SK-N-SH (cell line): ENCODE measurements at places on chromosomes 16 and 17. TPM values are rescaled to one million over a fixed set of nuclear protein-coding genes. Genes with fewer than 3 reads are reported as not detected.

DNA sequence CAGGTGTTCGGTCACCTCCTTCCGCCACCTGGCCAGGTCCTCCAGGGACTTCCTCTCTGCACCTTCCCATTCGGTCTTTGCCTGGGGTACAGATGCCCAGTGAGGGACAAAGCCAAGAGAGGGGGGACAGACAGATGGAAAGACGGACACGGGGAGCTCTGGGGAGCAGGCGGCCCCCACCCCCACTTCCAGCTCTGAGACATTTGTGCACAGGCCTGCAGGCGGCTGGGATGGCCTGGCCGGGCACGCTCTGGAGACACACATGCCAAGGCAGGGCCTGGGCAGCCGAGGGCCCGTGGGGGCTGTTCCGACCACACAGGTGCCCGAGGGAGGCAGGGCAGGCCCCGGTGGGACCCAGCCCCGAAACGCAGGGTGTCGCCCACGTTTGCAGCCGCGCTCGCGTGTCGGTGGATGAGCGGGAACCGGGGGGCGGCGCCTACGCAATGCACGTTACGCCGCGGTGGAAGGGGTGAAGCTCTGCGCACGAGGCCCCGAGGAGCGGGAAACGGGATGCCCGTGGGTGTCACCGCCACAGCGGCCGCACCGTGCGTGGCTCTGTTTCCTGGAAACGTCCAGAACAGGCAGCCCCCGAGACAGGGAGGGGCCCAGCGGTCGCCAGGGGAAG lies 6.0 kb downstream of the PERCC1 start:
- no peaks in the 10 kb centered on the region for H3K27me3 ChIP-seq
- H3K36me3 ChIP-seq = no peaks in the 10 kb centered on the region
- no peaks in the 10 kb centered on the region for H3K4me1 ChIP-seq
- H3K4me3 ChIP-seq = no peak overlapping the region
- DNase-seq = no peak
- H3K27ac ChIP-seq = no peak overlapping the region

GRCh38 chr17:5047446-5047845 lies 12.2 kb upstream of the SLC52A1 start:
- no peak overlapping the region for H3K27ac ChIP-seq
- H3K4me3 ChIP-seq = no peak overlapping the region
- no peak for DNase-seq
- H3K4me1 ChIP-seq = no peaks in the 10 kb centered on the region

DNA sequence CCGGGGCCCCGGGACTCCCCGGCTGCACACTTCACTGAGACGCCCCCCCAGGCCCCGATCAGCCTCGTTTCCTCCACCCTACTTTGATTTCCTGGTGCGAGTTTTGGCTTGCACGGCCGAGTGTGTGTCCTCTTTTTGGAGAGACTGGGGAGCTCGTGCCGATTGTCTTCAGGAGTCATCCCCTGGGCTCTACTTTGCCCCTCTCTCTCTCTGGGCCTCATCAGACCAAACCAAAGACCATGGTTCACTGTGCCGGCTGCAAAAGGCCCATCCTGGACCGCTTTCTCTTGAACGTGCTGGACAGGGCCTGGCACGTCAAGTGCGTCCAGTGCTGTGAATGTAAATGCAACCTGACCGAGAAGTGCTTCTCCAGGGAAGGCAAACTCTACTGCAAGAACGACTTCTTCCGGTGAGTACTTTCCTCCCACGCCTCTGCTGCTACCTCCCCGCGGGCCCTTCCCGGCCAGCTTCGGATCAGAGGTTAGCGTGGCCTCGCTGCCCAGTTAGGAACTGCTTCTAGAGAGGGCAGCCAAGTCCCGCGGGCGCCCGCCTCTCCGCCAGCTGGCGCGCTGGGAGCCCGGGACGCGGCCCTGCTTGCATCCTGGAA lies 787 bp downstream of the LHX1 start:
- H3K27ac ChIP-seq = no peak overlapping the region
- no peak overlapping the region for H3K4me3 ChIP-seq
- H3K4me1 ChIP-seq = no peaks in the 10 kb centered on the region; the same call in 1 of the 2 replicates
- DNase-seq = peak; percentile 69
- peaks cover 99% of the 10 kb centered on the region for H3K27me3 ChIP-seq

DNA sequence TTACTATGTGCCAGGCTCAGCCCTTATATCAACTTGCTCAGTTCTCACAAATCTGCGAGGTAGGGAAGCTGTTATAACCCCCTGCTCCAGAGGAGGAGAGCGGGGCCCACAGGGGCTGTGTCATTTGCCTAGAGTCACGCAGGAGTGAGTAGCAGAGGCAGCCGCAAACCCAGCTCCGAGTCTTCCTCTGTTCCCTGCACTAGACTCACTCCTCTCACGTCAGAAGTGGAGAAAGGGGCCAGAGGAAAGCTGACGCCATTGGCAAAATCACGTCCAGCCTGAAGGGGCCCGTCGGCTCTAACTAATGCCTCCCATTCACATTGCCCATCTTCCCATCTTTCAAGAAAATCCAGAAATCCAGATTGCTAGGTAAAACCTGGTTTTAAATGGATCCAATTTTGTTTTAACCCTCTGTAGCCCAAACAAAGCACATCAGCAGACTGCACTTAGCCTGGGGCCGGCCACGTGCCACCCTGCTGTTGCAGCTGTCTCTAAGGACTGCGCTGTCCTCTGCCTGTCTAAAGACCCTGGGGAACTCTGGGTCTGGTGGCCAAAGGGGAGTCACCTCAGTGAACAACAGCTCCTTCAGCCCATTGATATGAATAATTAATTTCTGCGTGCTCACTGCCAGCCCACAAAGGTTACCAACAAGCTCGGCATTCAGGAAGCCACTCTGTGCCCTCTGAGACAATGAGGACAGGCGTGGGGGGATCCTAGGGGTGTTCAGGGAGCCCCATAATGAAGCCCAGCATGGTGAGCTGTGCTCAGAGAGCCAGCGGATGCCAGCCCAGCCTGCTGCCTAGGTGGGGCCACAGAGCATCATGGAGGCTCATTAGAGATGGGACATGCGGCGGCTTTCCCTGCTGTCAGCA lies 36.7 kb upstream of the ABR start:
- no peak overlapping the region for H3K4me3 ChIP-seq
- H3K36me3 ChIP-seq = no peaks in the 10 kb centered on the region
- DNase-seq = no peak
- no peak overlapping the region for H3K27ac ChIP-seq

- H3K4me1 ChIP-seq = no peaks in the 10 kb centered on the region
- H3K4me3 ChIP-seq = no peak overlapping the region
- no peaks in the 10 kb centered on the region for H3K27me3 ChIP-seq
- H3K27ac ChIP-seq = no peak overlapping the region
These were observed 13.3 kb upstream of the CD300LD start for GRCh38 chr17:74605361-74605760.

DNA sequence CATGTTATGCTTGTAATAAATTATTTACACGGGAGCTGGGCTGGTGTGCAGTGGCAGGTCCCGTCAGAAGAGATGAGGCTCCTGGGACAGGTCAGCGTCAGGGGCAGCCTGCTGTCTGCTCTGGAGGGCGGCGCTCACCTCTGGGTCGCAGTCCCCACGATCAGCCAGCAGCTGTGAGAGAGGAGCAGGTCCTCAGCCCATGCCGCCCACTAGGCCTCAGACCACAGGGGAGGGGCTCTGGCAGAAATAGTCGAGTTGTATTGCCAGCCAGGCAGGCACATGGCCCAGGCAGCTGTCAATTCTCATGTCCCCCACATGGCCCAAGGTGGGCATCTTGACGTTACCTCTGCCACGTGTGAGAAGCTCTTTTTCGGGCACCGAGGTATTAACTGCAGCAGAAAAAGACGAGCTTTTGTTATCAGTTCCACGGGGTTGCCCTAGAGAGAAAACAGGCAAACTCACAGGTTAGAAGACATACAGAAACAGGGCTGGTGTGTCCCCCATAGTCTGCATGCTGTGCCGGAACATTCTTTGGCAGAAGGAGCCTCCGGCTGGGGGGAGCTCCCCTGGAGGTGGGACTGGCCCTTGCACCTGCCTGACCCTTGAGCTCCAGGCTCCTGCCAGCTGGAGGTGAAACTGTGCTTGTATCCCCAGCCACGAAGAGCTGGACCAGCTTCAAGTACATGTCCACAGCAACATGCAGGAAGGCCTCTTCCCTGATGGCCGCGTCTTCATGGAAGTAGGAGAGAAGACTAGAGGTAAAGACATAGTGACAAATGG lies 17.4 kb downstream of the ZNF276 start:
- H3K36me3 ChIP-seq = peaks cover 50% of the 10 kb centered on the region
- DNase-seq = no peak
- no peak overlapping the region for H3K27ac ChIP-seq
- no peak overlapping the region for H3K4me3 ChIP-seq
- H3K4me1 ChIP-seq = no peaks in the 10 kb centered on the region; the same call in 1 of the 2 replicates
- H3K27me3 ChIP-seq = no peaks in the 10 kb centered on the region

DNA sequence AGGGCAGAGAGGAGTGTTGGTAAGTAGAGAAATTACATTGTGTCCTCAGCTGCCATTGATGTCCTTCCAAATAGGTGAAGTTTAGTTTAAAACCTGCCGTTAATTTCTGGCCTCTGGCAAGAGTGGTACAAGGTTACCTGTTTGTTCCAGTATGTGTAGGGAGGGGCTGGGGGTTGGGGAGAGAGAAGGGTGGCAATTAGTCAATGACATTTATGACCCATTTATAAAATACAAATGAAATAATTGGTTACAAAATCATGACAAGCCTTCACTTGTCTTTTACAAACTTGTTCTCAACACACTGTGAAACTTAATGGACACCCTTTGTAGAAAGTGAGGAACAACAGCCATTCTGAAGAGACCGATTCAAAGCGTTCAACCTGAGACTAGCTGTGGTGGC lies 281.0 kb downstream of the FTO start:
- H3K4me3 ChIP-seq = no peak overlapping the region
- no peak for DNase-seq
- H3K27me3 ChIP-seq = no peaks in the 10 kb centered on the region

DNA sequence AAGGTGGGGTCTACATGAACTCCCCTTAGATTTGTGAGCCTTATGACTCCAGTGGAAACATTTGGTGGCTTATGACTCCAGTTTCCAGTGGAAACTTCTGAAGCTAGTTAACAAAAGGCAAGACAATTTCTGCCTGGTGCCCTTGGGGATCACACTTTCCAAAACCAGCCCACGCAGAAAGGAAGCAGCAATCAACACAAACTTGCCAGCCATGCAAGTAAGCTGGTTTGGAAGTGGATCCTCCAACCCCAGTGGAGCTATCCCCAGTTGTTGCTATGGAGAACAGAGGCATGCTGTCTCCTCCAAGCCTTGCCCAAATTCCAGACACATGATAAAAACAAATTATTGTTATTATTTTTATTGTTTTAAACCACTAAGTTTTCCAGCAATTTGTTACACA lies 130.9 kb downstream of the CDH11 start:
- H3K36me3 ChIP-seq = peaks cover 97% of the 10 kb centered on the region
- no peak for DNase-seq
- no peak overlapping the region for H3K27ac ChIP-seq
- H3K4me3 ChIP-seq = no peak overlapping the region

DNA sequence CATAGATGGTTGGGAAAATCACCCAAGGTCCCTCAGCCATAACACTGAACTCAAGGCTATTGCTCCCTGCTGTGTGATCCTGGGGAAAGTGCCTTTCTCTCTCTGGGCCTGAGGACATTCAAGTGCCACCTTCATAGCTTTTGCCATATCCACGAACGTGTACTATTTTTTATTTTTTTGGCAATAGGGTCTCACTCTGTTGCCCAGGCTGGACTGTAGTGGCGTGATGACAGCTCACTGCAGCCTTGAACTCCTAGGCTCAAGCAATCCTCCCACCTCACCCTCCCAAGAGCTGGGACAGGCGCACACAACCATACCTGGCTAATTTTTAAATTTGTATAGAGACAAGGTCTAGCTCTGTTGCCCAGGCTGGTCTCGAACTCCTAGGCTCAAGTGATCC lies 10.6 kb downstream of the PLLP start:
- DNase-seq = no peak
- no peaks in the 10 kb centered on the region for H3K36me3 ChIP-seq
- H3K27ac ChIP-seq = no peak overlapping the region
- no peak overlapping the region for H3K4me3 ChIP-seq
- H3K27me3 ChIP-seq = no peaks in the 10 kb centered on the region

The CNGB1 gene
- 0.05 TPM in 1 of 2 replicates, not detected in the other for polyA plus RNA-seq

The TBC1D3B gene
- polyA plus RNA-seq = 2.0 and 3.7 TPM in 2 replicates

The RETREG3 gene
- polyA plus RNA-seq = 13.3 and 24.9 TPM in 2 replicates

The HELZ gene
- polyA plus RNA-seq = 4.3 and 5.8 TPM in 2 replicates

The CLEC18A gene
- 0.15 and 0.20 TPM in 2 replicates for polyA plus RNA-seq

The CSH2 gene
- not detected in 2 replicates for polyA plus RNA-seq

The BORCS6 gene
- 3.7 and 4.3 TPM in 2 replicates for polyA plus RNA-seq
